Lower lobe of right lung (tissue), 2 donors: ENCODE measurements at places on chromosomes 2 and 18.

GRCh38 chr2:224777559-224777930 is 61.4 kb upstream of the CCDC195 start:
- DNase-seq, result no peak

DNA sequence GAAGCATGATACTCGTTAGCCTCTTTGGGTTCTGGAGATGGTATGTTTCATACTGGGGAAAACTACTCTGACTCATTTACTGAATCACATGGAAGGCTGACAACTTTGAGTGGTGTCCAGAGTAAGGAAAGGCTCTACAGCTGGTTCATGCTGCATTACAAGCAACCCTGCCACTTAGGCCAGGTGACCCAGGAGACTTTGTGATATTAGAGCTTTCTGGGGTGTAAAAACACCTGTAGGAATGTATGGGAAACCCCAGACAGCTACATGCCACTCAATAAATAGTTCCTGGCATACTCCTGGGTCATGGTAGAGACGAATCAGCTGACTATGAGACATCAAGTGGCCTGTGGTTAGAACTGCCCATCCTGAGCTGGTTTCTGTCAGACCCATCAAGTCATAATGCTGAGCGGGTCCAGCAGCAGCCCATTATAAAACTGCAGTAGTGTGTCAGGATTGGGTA is 21.3 kb upstream of the TCF7L1 start:
- no peak for DNase-seq

DNA sequence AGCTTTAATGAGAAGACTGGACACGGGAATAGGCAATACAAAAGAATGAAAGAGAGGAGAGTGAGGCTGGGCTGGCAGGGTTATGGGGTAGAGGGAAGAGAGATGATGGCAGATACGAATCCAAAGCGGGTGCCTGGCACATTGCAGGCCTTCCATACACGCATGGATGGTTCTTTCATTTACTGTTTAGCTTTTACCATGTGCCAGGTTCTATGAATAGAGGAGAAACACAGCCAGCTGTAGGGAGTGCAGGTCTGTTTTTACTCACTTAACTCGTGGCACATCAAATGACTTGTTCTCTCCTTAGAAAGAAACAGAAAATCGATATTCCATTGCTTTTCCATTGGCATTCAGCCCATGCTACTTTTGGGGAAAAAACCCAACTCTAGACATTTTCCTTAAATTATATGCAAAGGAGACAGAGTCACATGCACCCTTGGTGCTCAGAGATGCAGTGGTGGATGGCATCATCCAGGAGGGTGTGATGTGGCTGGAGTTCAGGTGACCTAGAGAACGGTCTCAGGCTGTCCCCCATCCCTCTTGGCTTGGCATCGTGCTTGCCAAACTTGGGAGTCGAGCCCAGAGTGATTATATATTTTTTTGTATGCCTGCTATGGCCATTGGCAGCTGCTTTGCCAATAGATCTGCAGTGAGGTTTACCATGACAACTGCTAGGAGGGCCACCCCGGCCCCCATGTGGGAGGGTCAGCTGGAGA is 6.2 kb downstream of the LTBP1 start:
- DNase-seq, result no peak

DNA sequence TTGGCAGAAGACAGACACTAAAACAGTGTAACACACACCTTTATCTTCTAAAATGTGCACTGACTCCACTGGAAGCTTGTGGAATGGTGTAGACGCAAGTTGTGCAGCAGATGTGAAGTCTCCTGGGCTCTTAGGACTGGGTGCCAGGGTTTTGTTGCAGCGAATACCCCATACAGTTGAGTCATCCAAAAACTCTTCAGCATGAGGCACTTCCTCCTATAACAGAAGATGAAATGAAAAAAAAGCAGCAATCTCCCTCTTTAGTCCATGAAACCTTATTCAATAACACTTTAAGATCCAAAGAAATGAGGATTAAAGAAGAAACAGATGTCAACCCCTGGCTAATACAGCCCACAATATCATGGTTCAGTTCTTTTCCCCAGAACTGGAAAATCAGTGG is 22.2 kb downstream of the BUB1 start:
- no peak for DNase-seq

GRCh38 chr2:24613154-24613814 is 122.2 kb downstream of the NCOA1 start:
- DNase-seq, result no peak

- no peak for DNase-seq
Observed at GRCh38 chr2:44879269-44880124, 62.0 kb upstream of the SIX3 start.
